Activated CD8-positive, alpha-beta memory T cell treated with anti-CD3 and anti-CD28 coated beads, Interleukin-2, amount 10 ng/mL, durations not matched to agents 7 days and 5 days (primary cell): ENCODE measurements at places on chromosomes 7 and 10.

- DNase-seq, result no peak
These were observed 367.7 kb downstream of the PHF14 start for GRCh38 chr7:11341285-11341944.

DNA sequence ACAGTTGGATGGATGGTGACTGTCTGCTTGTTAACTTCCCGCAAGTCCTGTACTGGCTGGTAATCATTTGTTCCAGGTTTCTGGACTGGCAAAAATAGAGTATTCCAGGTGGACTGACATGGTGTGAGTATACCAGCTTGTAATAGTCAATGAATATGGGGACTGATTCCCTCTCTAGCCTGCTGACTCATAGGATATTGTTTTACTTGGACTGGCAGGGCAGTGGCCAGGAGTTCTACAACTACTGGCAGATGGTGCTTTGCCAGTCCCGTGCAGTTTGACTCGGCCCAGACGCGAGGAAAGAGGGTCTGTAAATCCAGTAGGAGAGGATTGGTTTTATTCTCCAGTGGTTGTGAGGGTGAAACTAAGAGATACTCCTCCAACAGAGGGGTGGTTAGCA lies 78.0 kb downstream of the PRR15 start:
- DNase-seq, result no peak

DNA sequence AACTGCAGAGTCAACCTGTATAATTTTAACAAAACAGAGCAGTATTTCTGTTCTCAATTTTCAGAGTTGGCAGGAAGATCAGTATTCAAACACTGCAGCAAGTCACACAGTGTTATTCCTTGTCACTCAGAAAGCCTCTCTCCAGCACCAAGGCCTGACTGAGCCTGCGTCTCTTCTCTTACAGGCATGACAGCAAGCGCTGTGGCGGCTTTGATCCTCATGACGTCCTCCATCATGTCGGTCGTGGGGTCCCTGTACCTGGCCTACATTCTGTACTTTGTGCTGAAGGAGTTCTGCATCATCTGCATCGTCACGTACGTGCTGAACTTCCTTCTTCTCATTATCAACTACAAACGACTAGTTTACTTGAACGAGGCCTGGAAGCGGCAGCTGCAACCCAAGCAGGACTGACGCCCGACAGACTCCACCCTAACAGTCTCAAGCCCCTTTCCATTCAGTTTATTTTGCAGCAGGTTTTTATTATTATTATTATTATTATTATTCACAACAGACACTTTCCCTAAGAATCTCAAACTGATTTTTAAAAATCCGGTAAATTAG lies 28.0 kb downstream of the GUSB start:
- DNase-seq, result no peak

- DNase-seq, result no peak
These were observed 8.4 kb downstream of the THAP5 start for GRCh38 chr7:108561047-108561619.

- no peak for DNase-seq
These were observed 707.5 kb downstream of the ZWINT start for GRCh38 chr10:55653531-55653930.

DNA sequence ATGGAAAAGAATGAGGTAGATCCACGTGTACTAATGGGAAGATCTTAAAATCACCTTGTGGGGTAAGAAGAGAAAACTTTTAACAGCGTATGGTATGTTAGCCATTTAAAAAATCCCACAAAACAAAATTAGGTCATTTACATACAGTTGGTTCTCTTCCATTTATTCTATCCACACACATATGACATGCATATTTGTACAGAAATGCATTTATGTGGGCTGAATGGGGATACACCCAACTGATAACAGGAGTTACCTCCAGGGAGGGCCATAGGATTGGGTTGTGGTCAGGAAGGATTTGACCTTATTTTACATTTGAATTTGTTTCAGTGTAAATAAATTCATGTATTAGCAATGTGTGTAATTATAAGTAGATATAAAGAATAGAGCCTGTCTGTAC lies 71.5 kb downstream of the MCMBP start:
- no peak for DNase-seq

DNA sequence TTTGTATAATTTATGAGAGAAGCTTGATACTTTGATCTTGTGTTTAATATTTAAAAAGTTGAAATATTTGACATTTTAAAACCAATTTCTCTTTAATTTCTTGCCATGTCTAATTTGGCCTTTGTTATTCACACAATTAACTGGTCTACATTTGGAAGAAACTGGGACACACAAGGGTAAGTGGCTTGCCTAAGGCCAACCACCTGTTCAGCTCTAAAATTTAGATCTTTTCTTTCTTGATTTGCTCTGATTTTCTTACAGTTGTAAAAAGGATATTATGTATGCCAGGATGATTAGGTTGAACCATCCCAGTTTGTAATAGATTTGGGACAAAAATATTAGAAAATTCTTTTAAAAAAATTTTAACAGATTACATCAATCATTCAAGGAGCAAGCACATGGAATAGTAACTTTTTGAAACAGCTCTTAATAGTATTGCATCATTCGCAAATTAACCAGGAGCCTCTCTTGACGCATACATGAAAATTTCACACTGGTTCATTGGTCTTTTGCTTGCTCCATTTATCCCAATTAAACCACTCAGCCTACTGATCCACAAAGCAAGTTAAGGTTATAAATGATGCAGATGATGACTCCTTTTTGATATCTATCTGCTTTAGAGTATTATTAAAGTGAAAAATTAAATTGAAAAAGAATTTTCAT lies 222.4 kb upstream of the SLC26A5 start:
- no peak for DNase-seq

DNA sequence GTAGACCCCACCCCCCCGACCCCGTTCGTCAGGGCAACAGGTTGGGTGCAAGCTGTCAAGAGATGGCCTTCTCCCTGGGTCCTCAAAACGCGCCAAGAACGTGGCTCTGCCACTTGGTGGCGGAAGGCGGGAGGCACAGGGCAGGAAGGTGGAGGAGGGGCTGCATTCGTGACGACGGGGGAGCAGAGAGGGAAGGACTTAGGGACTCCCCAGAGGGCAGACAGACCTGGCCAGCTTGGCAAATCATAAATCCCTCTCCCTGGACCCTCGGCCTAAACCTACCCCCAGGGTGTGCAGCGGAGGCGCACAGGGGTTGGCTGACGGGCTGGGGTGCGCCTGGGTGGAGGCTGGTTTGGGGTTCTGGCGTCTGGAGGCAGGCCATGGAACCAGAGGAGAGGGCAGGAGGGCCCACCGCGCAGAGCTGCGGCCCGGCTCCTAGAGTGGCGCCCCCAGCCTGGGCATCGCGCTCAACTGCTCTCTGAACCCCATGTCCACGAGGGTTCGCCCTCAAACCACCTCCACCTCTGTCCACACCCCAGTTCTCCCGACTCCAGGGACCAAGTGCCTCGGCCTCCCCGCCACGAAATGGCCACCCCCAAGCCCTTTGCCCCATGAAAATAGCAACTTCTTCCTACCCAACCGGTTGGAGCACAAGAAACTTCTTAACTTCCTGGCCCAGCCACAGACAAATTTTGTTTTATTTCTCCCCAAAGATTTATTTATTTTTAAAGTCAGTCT lies 10.8 kb upstream of the GATA3 start:
- DNase-seq, result peak; percentile 61

DNA sequence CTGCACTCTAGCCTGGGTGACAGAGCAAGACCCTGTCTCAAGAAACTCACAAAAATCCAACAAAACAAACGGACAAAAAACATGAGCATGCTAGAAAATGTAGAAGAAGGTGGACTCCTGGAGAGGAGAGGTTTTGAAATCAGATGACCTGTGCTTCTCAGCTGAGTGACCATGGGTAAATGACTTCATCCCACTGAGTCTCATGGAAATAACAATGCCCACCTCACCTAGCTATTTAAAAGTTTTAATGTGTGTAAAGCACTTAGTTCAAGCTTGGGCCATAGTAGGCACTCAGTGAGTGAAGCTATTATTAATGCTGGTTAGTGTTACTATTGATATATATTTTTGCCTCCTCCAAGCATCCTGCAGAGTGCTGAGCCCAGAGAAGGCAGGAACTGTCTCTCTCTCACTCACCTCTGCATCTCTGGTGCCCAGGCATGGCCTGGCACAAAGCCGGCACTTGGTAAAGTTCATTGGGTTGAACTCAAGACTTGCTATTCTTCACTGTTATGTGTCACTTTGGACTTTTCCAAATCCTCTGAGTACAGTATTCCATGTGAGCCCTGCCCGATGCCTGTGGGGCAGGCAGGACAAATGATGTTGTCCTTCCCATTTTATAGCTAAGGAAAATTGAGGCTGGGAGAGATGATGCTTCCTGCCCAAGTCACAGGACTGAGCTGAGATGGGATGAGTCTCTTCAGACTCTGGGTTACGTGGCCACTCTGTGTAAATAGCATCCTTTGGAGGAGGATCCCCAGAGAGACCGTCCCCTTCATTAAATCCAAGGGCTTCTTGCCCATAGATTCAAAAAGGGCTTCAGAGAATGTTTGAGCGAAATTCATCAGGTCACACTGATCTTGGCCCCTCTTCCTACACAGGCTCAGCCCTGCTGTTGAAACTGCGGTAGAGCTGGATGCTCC lies 81.4 kb upstream of the EMX2 start:
- no peak for DNase-seq

- DNase-seq, result no peak
These were observed 45.1 kb downstream of the NOD1 start for GRCh38 chr7:30433506-30433905.

- no peak for DNase-seq
These were observed 198.7 kb downstream of the THSD7A start for GRCh38 chr7:11633310-11633709.

DNA sequence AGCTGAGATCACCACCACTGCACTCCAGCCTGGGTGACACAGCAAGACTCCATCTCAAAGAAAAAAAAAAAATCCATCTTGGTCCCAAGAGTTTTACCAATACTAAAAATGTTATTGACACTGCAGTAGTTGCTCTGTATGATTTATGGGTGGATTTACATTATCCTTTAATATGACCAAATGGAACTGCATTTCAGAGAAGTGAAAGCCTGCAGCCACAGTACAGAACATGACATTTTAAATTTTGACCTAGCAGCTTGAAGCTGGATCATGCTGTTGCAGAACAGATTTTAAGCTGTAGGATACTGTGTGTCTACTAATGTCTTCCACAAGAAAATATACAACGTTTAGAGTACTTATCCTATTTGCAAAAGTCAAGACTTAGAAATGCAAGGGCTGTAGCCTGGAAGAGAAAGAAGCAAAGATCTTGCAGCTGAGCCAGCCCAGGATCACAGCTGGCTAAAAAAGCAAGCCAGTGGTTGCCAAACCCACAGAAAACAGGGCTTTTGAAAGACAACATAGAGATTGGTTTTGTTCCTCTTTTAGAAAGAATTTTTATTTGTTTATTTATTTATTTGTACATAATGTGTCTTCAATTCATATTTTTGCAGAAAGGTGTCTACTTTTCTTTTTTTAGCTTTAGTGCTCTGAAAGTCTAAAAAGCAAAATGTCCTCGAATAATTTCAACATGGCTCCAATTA lies 55.2 kb upstream of the WNT16 start:
- no peak for DNase-seq

DNA sequence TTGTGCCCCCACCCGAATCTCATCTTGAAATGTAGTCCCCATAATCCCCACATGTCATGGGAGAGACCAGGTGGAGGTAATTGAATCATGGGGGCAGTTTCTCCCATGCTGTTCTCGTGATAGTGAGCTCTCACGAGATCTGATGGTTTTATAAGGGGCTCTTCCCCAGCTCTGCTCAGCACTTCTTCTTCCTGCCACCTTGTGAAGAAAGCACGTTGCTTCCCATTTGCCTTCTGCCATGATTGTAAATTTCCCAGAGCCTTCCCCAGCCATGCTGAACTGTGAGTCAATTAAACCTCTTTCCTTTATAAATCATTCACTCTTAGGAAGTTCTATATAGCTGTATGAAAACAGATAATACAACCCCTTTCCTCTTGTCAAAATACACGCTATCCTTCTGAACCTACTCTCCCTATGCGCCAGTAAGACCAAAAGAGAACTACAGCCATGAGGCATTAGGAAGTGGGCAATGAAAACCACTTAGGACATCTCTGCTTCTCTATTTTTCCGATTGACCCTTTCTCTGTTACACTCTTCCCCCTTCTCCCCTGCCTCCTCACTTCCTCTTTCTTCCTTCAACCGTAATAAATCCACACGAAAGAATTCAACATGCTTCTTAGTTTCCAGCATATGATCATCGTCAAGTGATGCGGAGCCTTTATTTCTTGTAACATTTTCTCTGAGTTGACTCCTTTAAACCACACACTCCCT lies 101.2 kb upstream of the WDR11 start:
- DNase-seq, result no peak

- DNase-seq, result no peak
These were observed 120.7 kb downstream of the TES start for GRCh38 chr7:116331020-116331419.

- DNase-seq, result no peak
These were observed 30.7 kb upstream of the TTYH3 start for GRCh38 chr7:2601065-2601464.
